ENCODE measurements at places on chromosomes 4 and X. TPM values are rescaled to one million over a fixed set of nuclear protein-coding genes. Genes with fewer than 3 reads are reported as not detected.
A peak's percentile ranks its signal among the peaks of the same experiment; 100 is the strongest.

RGN gene
- total RNA-seq = 11.9 TPM

DMP1 gene
- total RNA-seq = not detected

ZFYVE28 gene
- 18.9 TPM for total RNA-seq

PWWP3B gene
- 1.4 TPM for total RNA-seq

STATH gene
- not detected for total RNA-seq

DDX60 gene
- 31.6 TPM for total RNA-seq

GAGE10 gene
- total RNA-seq = not detected

SLC4A4 gene
- total RNA-seq = 37.1 TPM

H2BW2 gene
- not detected for total RNA-seq

CT47B1 gene
- total RNA-seq = not detected

PAGE4 gene
- not detected for total RNA-seq

MAGEE1 gene
- total RNA-seq = 4.3 TPM

AKAP14 gene
- total RNA-seq = not detected

ARHGAP36 gene
- total RNA-seq = 0.13 TPM

GRCh38 chr4:77196866-77197265, 39.9 kb downstream of the CCNG2 start:
- DNase-seq = no peak

GRCh38 chrX:65976161-65976560, 63.7 kb downstream of the VSIG4 start:
- no peak for DNase-seq

GRCh38 chr4:70299643-70300042, 35.1 kb upstream of the CABS1 start:
- DNase-seq = no peak

- DNase-seq = no peak
These were observed 174.5 kb upstream of the C1QTNF7 start for GRCh38 chr4:15253349-15253748.

DNA sequence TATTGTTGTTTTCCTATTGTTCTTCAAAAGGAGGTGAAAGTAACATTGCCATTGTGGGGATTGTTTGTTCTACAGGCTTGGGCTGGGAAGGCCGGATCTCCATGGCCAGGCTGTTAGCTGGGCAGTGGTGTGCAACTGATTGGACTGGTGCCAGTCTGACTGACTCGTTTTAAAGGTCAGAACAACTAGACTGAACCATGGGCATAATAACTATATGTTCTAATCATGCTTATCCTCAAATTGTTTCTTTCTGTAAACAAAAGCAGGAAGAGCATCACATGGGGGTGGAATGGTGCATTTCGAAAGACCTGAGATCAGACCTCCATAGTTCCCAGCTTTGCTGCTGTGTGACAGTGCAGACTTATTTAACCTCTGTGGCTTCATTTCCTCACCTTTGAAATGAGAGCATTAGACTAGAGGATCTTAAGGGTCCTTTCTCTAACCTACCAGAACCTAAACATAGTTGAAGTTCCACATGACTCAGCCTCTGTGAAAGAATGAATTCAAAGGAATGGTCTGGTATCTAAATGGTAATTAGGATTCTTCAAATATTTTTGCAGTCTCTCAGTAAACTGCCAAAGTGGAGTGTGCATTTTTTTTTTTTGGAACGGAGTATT, 66.7 kb upstream of the PGRMC2 start:
- DNase-seq = peak; percentile 37

- DNase-seq = no peak
These were observed 39.7 kb downstream of the AFF2 start for GRCh38 chrX:148540114-148540513.

GRCh38 chrX:109707319-109707718, 25.7 kb downstream of the ACSL4 start:
- no peak for DNase-seq

DNA sequence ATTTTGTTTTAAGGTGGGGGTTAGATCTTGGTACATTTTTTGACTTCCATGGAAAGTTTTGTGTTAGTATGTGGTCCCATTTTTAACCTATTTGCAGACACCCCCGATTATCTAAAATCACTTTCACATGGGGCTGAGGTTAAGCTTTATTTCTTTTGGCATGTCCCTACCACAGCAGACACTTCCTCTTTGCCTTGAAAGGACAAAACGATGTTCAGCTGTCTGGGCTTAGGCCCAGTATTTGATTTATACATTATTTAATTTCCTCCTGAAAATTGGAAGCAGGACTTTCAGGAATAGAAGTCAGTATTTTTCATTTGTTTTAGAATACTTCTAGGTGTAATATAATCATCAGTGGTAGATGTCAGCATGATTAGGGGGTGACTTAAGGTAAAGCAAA, 112.4 kb upstream of the SPRY1 start:
- no peak for DNase-seq

DNA sequence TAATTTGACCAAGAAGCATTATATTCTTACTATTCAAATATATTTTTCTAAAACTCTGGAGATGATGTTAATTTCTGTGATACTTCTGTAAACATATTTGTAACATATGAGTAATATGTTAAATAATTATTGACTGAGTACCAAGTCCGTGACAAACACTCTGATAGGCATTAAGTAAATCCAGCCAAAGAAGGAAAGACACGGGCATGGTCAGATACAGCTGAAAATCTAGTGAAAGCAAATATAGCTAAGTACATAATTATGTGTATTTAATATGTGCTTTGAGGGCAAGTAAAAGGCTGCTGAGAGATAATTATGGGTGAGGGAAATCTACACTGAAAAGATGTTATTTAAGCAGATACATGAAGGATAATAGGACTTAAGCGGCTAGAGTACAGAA, 1263.6 kb upstream of the ADGRL3 start:
- no peak for DNase-seq

- DNase-seq = no peak
These were observed 317 bp upstream of the FRMPD4 start for GRCh38 chrX:12137951-12138360.

DNA sequence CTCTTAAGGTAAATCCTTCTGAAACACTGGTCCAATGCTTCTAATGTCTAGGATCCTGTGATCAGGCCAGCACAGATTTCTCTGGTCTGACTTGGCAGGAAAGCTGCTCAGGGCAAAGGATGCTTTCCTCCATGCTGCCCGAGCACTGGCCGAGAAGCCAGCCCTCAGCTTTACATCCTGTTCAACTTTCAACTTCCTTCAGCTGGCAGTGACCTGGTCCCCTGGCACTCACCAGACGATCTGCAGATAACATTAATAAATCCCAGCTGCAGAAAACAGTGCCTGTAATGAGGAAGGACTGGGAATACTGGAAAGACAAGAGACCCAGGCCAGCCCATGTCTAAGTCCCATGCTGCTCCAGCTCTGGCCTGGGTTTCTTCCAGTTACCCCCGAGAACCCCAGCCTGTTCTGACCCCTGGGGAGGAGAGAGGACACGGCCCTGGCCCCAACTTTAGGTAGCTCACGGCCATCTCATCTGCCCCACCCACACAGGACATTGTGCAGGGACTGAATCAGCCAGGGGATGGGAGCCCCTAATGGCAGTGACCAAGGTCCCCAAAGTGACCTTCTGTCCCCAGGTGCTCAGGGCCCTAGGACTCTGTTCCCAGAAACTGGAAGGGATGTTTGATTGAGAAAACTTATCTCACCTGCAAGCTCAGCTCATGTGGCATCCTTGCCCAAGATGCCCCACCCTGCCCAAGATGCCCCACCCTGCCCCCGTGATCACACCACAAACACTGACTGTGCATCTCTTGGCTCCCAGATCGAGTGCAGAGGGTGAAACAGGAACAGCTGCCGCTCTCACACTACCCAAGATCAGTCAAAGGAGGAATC, 28.0 kb downstream of the JAKMIP1 start:
- no peak for DNase-seq

DNA sequence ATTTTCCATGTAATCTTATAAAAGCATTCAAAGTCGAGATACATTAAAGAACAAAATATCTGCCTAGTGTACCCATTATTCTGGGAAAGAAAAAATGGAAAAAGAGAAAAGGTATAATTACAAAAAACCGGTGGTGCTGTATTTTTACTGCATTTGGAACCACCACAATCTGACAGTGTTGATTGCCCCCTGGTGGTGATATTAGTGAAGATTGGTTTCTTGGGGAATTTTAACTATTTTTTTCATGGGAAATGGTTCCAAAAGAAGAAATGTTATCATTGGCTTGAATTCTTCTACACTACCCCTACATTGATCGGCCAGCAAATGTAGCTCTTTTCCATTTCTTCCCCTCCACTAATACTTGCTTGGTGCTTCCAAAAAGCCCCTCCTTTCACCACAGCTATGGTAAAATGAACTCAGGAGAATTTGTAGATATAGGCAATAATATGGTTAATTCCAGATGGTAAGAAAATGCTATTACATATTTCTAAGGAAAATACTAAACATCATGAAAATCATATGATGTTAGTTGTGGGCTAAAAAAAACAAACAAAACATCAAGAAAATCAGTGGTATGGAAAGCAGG, 50.0 kb downstream of the COX18 start:
- peak; percentile 78 for DNase-seq

- no peak for DNase-seq
These were observed 27.0 kb upstream of the LNX1 start for GRCh38 chr4:53618321-53618720.

- DNase-seq = peak; percentile 52
These were observed 1.1 kb upstream of the TBC1D14 start for GRCh38 chr4:6908432-6909112.

DNA sequence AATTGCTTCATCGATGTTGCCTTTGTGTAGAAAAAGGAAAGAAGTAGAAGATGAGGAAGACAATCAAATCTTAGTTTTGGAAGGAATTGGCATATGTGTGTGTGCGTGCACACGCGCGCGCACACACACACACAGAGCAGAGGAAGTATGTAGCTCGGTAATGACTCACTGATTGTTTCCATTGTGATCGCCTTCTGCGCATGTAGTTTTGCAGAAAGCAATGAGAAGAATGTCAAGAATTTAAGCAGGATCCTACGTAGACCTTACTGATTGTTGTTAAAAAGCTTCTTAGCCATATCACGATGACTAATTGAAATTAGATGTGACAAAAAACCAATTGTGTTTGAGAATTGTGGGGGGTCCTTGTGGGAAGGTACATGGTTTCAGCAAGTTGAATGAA, 12.8 kb upstream of the LIMCH1 start:
- DNase-seq = peak; percentile 66

DNA sequence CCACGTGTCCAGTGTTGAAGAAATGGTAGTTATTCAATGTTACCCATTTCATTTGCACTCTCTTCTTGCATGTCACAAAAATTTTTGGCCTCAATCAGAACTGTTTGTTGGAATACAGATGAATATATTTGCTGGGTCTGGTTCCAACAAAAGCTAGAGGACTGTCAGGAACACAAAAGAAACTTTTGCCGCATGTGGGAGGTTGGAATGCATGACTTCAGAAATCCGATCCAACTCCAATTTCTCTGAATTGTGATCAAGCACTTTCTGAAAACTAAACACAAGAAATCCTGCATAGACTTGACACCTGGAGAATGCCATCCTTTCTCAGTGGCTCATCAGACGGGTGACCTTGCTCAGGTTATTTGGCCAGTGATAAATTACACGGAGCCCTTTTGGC, 15.4 kb downstream of the SETD7 start:
- DNase-seq = peak; percentile 68

GRCh38 chr4:1075225-1075624, 38.1 kb downstream of the RNF212 start:
- DNase-seq = no peak

GRCh38 chrX:55033429-55033828, 2.7 kb upstream of the ALAS2 start:
- DNase-seq = peak; percentile 22

DNA sequence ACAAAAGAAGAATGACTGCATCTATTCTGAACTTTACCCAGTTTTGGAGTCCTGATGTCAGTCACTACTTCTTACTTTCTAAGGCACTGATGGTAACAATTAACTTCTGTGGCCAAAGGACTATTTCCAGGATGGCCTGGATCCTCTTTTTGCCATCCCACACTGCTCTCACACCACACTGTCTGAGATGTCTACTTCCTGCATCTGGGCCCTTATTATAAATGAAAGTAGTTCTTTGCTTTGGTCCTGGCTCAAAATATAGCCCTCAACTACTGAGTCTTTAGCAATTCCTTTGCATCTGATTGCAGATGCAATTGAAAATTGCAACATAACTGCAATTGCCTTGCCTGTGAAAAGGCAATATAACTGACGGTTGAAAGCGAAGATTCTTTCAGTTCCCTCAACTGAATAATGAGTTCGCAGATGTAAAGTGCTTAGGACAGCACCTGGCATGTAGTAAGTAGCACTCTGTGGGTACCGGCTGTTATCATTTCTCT, 44.2 kb downstream of the COQ2 start:
- DNase-seq = no peak

- DNase-seq = no peak
These were observed 77.2 kb downstream of the DDIT4L start for GRCh38 chr4:100113096-100113495.

DNA sequence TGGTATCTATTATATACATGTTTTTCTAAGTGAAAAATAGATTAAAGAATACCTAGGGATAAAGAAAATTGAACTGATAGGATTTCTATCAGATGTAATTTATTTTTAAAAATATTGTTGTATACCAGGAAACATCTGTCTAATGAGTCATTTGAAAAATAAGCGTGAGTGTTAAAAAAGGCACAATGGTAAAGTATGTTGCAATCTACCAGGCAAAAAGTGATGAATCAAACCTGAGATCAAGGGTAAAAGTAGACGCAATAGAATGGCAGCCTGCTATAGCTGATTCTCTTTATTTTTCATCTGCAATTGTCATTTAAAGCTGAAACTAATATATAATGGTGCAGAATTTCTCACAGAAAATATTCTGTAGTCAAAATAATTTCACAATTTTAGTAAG, 1119.6 kb downstream of the PCDH18 start:
- no peak for DNase-seq

- DNase-seq = no peak
These were observed 855.0 kb upstream of the GRID2 start for GRCh38 chr4:91448668-91449330.

- DNase-seq = no peak
These were observed 7.6 kb upstream of the SLC2A9 start for GRCh38 chr4:10028910-10029309.

DNA sequence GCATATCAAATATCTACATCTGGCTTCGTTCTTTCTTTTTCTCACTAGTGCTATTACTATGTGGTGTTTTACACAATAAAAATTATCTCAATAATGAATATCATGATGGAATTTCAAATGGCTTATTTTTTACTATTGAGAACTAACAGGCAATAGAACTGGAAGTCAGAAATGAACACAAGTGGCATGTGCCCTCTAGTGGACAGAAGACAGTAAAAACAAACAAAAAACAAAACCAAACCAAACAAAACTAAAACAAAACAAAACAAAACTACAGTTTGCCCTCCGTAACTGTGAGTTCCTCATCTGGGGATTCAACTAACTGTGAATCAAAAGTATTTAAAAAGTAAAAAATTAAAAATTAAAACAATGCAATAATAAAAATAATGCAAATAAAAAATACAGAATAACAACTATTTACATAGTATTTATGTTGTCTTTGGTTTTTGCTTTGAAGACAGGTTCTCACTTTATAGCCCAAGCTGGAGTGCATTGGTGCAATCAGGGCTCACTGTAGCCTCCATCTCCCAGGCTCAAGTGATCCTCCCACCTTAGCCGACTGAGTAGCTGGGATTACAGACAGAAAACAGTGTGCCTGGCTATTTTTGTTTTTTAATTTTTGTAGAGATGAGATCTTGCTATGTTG, 195.6 kb upstream of the TACR3 start:
- peak; percentile 33 for DNase-seq

GRCh38 chr4:46931981-46932380, 22.9 kb upstream of the COX7B2 start:
- DNase-seq = no peak

- DNase-seq = peak; percentile 4
These were observed 5.1 kb downstream of the GRIPAP1 start for GRCh38 chrX:48996969-48997368.

- DNase-seq = no peak
These were observed 2493.3 kb downstream of the ARAP2 start for GRCh38 chr4:33751050-33751449.
